ENCODE measurements at places on chromosomes 6 and 20.

DNA sequence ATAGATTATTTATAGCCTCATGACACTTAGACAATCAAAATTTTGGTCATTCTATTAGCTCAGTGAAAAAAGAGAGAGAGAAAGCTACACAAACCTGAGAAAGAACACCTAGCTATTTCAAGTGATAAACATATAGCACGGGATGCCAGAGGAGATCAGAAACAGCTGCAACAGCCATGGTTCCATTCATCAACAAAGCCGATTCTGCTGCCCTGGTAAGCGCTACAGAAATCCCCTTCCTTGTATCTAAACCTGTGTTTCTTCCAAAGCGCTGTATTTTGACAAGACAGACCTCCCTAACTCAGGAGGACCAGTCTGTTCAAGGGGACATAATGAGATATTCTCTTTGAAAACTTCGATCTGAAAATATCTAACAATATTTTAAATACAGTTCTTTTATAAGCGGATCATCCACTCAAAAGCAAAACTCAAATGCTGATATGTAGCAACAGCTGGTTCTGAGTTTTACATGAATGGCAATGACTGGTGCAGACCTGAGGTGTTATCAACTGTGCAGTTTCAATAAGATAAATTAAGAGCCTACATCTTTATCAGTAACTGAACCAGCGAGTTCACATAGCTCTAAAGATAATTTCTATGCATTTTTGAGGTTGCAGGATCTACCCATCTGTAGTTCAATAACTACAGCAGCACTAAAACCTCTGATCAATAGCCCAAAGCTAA is 447.8 kb downstream of the FRK start:
- DNase-seq, result no peak

- no peak for DNase-seq
Measured at GRCh38 chr6:92541448-92542060, 877.8 kb downstream of the EPHA7 start.

DNA sequence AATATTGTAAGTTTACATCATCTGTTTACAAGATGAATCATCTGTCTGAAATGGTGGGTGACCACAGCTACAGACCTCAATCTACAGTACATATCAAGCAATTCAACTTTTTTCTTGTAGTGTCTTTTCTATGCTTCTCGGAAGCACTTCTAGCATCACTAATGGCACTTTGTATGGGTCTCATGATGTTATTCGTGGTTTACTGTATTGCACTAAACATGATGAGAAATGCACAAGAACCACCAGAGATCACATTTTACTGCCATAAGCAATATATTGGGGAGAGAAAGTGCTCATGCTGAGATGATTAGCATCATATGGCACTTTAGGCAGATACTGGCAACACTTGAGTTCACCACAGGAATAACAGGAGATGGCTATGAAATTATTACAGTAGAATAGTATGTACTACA is 15.4 kb upstream of the BTBD3 start:
- DNase-seq, result no peak

DNA sequence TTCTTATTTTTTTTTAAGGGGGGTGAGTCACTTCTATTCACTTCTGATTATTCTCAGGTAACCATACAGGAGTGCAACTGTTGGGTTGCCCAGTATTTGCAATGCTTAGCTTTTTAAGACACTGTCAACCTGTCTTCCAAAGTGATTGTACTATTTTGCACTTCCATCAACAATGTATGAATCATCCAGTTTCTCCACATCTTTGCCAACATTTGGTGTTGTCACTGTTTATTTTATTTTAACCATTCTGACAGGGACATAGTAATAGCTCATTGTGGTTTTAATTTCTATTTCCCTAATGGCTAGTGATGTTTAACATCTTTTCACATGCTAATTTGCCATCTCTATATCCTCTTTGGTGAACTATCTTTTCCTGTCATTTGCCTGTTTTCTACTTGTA is 1.4 kb upstream of the SLC13A3 start:
- DNase-seq, result no peak

DNA sequence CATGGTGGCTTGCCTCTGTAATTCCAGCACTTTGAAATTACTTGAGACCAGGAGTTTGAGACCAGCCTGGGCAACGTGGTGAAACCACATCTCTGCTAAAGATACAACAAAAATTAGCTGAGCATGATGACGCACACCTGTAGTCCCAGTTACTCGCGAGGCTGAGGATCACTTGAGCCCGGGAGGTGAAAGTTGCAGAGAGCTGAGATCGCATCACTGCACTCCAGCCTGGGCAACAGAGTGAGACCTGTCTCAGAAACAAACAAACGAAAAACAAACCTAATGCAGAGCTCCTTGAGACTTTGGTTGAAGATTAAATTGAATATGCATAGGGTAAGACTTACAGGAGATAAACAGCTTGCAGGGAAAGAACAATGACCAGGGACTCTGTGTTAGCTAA is 80.8 kb downstream of the SCAF8 start:
- DNase-seq, result no peak

GRCh38 chr6:23873161-23873560 is 252.9 kb upstream of the NRSN1 start:
- no peak for DNase-seq

DNA sequence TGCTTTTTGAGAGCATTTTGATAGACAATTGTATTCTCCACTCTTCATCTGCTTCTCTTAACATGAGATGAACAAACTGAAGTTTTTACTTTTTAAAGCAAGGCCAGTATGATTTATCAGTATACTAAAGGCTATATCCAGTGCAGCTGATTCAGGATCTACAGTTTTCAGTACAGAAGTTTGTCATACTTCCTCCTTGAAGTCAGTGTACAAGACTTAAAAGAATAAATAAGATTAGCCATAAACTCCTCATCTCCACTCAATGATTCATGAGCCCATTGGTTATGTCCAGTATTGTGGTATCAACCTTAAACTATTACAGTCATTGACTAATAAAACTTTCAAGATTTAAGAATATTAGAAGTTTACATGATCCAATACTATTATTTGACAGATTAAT is 374.8 kb upstream of the EPHA7 start:
- DNase-seq, result no peak

DNA sequence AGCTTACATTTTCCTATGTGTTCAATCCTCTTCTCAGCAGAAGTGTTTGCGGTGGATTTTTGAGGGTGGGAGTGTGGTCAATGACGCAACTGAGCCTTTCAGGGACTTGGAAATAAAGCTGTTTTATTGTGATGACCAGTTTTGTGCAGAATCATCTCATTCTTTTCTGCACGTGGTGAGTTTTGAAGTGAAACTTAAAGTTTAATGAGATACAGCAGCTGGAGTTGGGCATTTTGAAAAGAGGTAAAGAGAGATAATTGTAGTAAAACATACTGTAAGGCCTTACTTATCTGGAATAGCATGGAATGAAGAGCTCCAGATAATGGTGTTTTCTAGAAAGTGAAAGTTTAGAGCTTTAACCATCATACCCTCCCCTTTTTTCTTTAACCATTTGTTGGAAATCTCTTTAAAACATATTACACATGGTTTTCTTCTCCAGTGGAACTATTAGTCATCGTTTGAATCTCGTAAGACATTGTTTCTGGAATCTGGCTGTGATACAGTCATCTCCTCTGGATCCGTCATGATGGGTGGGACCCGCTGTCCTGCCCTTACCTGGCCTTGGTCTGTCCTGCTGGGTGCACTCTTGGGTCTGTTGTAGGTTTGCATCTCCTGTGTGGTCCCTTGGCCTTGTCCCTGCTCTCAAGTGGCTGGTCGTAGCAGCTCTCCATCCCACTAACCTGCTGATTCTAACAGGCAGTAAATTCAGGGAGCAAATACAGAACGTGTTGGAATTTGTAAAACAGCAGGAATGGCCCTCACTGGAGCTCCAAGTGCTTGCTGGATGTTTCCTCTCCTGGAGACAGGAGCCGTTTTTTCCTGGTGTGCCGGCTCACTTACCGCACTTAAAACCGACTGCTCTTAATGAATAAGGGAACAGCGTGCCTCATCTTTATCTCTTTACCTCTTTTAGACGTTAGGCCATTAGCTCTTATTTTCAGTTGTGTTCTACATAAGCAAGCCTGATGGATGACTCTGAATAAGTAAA is 29.8 kb downstream of the UST start:
- no peak for DNase-seq

DNA sequence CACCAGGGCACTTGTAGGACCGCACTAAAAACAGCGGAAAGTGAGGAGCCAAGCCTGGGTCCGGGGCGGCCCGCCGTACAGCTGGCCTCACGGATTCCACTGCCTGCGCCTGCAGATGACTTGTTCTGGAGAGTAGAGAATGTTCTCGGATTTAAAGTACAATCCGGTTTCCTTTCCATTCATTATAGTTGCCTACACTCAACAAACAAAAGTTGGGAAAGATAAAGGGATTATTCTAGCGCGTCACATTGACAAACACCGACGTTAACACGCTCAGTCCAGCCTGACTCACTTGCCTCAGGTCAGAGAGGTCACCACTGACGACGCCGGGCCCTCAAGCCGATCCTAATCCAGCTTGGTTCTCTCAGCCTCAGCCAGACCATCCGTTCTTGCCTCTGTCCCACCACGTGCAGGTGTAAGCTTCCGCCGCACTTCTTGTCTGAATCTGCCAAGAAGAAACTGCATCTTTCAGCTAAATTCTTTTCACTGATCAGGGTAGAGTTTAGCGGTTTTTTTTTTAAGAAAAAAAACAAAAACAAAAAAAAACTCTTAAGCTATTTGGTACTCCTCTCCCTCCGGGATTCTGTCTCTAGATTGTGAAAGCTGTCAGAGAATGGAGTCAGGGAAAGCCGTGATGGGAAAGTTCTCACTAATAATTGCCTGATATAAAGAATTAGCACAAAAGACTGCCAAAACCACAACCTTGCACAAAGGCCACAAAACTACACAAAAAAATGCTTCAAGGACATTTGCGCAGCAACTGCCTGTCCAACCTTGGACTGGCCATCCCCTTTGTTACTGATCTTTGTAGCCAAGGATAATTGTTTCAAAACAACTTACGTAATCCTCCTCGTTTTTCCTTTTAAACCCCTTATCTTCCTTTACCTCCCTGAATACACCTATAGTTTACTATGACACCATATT is 1.1 kb upstream of the PHF10 start:
- DNase-seq, result no peak

GRCh38 chr6:120320481-120321162 is 971.1 kb upstream of the MAN1A1 start:
- DNase-seq, result no peak

GRCh38 chr20:919491-919916 is 3.4 kb upstream of the ANGPT4 start:
- no peak for DNase-seq

GRCh38 chr6:24517659-24518543 is 23.1 kb downstream of the ALDH5A1 start:
- no peak for DNase-seq

- DNase-seq, result no peak
Measured at GRCh38 chr6:44049163-44049988, 77.9 kb downstream of the MRPL14 start.

DNA sequence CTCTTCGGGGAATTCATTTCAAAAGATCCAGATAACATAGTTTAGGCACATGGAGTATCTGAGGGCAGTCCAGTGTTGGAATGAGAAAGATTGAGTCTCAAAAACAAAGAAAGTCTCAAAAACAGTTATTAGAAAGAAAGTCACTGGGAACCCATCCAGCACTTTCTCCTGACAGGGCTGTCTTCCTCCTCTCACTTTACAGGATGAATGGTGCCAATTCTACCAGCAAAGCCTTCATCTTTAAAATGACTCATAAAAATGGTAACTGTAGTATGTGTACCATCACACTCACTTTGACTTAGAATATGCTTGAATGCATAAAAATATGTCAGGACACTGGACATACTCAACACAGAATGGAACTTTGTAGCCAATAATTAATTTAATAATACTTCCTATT is 71.3 kb downstream of the SLC22A3 start:
- DNase-seq, result no peak

DNA sequence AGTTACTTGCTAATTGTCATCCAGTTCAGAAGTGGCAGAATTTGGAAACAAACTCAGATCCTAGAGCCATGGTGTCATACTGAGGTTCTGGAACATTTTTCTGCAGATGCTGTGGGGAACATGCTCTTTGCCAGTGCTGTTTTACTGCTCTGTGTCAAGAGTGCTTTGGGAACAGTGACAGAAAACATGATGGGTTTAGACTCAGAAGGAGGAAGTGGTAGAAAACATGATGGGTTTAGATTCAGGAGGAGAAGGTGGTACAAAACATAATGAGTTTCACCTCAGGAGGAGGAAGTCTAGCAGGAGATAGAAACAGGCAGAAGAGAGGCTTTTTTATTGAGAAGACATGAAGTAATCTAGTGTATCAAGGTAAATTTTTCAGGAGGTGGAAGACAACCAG is 815.5 kb downstream of the DHX35 start:
- DNase-seq, result no peak

DNA sequence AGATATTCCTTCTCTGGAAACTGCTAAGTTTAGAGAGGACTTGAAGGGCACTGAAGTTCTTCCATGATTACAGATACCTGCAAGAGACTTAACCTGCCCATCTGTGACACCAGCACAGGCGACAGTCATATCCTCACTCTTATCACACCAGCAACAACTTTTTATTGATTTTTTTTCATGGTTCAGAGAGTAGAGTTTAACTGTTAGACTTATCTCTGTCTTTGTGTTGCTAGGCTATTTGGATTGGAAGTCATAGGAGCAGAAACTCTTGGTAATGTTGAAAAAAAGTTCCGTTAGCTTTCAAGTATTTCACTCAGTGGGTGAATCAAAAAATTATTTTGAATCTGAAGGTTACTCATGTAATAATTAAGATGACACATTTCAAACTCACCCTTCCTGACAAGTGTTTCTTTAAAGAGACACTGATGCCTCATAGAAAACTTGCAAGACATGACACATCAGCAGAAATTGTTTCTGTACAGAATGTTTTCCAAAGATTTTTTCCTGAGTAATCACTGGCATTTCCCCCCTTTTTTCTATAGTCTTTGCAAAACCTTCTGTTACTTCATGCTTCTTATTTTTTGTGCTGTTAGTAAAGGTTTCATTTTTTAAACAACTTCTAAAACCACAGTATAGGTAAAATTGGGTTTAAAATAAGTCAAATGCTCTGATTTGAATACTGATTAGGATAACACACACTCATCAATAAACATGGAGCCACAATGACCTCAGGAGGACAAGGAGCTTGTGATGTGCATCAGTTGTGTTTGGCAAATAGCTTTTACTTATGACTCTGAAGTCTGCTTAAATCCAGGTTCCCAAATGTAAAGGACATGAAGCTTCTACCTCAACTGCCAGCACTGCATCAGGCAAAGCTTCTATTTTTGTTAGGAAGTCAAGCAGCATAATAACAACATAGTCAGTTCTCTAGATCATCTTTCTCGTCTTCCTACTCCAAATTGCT is 252.9 kb upstream of the MAN1A1 start:
- DNase-seq, result no peak

GRCh38 chr6:117985916-117986315 is 78.9 kb downstream of the SLC35F1 start:
- DNase-seq, result no peak
